ENCODE measurements at places on chromosomes 7 and 10.

- no peak for DNase-seq
These were observed 24.1 kb downstream of the PRF1 start for GRCh38 chr10:70578371-70578947.

DNA sequence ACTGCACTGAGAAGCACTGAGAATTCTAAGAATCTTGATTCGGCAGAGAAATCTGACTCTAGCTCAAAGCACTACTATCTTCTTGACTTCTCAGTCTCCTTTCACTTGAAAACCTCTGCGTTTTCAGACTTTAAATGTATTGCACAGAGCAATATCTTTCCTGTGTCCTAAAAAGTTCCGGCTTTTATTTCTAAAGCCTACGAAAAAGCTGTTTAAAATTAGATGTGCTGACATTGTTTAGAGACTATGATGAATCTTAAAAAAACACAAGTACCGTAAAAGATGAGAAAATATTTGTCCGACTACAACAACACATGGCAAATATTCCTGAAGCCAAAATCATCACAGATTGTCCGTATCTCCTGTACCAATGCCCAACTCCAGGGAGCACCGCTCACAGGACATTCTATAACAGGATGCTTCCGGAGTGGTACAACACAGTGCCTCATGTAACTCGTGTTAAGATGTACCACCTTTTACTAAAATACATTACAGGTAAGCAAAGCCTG lies 136.9 kb downstream of the CUBN start:
- no peak for DNase-seq

DNA sequence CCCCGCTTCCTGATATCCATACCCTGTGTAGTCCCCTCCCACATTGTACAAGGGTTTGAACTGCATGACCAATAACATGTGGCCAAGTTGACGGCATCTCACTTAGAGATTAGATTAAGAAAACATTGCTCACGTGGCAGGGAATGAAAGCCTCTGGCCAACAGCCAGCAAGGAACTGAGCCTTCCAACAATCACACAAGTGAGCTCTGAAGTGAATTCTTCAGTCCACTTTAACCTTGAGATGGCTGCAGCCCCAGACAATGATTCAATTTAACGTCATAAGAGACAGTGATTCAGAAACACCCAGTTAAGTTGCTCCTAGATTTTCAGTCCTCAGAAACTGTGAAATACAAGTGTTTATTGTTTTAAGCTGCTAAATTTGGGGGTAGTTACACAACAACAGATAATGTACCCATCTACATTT lies 165.9 kb upstream of the PLXNA4 start:
- no peak for DNase-seq

DNA sequence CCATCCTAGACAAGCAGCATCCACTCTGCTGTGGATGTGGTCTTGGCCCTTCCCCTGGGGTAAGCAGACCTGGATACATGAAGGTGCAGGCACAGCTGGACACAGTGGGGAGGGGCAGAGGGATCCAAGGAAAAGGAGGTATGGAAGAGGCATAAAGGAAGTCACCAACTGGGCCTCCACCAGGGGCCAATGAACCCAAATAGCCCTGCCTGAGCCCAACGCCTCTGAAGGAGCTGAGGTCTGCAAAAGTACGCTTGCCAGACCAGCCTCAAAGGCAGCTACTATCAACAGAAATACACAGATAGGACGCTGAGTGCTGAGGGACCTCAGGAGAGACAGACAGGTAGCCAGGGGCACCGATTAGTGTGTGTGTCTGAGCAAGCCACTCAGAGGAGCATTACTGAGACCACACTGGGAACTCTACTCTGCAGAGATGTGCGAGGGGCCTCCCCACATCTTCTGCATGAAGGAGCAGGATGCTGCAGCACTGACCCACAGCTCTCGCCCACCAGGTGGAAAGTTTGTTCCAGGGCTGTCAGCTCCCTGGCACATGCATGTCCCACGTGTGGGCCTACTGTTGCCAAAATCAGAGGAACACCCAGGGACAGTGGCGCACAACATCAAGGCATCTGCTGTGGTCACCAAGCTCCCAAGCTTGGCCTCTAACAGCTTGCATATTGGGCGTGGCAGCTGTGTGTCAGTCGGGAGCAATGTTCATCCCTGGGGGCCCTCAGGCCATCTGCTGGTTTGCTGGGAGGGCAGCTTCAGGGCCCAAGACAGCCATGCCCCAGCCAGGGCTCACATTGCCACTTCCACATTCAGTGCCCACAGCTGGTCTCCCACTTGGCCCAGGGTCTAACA lies 40.0 kb downstream of the MKI67 start:
- DNase-seq, result no peak

- DNase-seq, result no peak
These were observed 113.7 kb downstream of the CDK14 start for GRCh38 chr7:90709501-90710465.

DNA sequence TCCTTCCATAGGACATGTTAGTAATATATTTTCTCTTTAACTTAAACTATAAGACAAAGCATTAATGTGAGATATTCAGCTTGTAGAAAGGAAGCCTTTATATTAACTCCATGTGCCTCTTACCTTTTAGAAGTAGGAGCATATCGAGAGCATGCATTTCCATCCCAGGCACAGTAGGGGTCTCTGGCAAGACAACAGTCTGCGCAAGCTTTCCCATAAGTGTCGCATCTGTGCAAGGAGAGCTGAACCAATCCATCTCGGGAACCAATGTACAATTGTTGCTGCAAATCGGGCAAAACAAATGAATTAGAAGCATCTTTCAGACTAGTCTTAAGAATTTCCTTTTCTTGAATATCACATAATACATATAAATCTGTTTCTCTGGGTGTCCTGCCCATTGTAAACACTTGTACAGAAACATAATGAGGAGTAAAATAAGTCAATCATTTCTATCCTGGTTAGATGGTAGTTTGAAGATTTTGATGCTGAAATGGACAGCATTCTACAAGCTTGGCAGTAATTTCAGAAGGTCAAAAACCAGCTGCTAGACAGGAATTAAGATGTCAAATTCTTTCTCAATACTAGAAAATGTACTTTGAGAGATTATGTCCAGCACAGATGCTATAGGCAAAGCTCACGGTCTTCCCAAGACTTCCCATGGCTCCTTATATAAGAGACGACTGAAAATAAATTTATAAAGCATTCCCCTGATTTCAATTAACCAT lies 171.8 kb downstream of the SEMA3D start:
- no peak for DNase-seq

- DNase-seq, result no peak
These were observed 25.8 kb downstream of the EMX2 start for GRCh38 chr10:117568334-117568733.

GRCh38 chr7:3067606-3068380 lies 24.1 kb upstream of the CARD11 start:
- no peak for DNase-seq

DNA sequence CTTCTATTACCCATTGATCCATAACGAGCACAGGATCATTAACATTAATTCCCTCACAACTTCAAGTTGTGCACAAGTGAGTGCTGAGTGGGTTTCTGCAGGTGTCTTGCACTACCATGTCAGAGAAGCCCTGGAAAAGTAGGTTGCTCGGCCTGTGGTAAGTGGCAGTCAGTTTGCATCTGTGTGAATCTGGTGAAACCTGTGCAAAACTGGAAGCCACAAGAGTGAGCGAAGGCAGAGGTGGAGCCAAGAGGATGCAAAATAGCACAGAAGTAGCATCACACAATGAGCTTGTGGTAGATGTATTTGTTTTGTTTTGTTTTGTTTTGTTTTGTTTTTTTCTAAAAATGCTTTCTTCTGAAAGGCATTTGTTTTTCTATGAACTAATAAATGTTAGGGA lies 181.5 kb downstream of the THSD7A start:
- no peak for DNase-seq
